Right lung (tissue), 10 donors: ENCODE measurements at places on chromosomes 16 and 17. TPM values are rescaled to one million over a fixed set of nuclear protein-coding genes. Genes with fewer than 3 reads are reported as not detected.

DNA sequence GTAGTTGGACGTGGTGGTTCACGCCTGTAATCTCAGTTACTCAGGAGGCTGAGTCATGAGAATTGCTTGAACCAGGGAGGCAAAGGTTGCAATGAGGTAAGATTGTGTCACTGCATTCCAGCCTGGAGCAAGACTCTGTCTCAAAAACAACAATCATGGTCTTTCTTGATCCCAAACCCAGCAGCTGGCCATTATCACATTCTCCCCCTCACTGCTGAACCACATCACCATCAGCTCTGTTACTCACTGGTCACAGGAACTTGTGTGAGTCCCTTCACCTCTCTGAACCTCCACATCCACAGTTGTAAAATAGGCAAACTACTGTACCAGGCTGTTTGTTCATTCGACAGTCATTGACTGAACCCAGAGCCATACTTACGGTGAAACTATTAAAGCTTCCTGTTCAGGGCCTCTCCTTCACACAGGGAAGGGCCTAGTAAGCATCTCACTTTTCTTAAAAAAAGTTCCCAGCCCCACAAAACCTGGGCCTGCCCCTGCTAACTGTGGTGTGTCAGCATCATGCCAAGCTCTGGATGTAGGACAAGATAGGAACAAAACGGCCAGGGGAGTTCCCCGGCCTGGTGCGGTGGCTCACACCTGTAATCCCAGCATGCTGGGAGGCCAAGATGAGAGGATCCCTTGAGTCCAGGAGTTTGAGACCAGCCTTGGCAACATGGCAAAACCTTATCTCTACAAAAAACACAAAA is 104.7 kb downstream of the COPRS start:
- no peak for DNase-seq

GRCh38 chr16:80594756-80595155 is 54.0 kb downstream of the DYNLRB2 start:
- no peak for DNase-seq

Gene BRIP1
- 13.5 TPM for polyA plus RNA-seq

- DNase-seq: no peak
These were observed 10.1 kb downstream of the CA10 start for GRCh38 chr17:52148288-52148968.

GRCh38 chr16:53817812-53818550 is 114.0 kb downstream of the FTO start:
- no peak for DNase-seq

Gene MAP3K3
- polyA plus RNA-seq: 39.9 TPM

Gene KRTAP1-5
- polyA plus RNA-seq: not detected

Gene SLC16A6
- polyA plus RNA-seq: 0.69 TPM

Gene CES3
- 4.1 TPM for polyA plus RNA-seq

GRCh38 chr17:57403236-57403635 is 146.9 kb downstream of the MSI2 start:
- DNase-seq: no peak
